Stimulated activated CD8-positive, alpha-beta memory T cell treated with anti-CD3 and anti-CD28 coated beads, Interleukin-7, amount 100 ng/mL, for 48 hours (primary cell): ENCODE measurements at places on chromosomes 7 and 10.

DNA sequence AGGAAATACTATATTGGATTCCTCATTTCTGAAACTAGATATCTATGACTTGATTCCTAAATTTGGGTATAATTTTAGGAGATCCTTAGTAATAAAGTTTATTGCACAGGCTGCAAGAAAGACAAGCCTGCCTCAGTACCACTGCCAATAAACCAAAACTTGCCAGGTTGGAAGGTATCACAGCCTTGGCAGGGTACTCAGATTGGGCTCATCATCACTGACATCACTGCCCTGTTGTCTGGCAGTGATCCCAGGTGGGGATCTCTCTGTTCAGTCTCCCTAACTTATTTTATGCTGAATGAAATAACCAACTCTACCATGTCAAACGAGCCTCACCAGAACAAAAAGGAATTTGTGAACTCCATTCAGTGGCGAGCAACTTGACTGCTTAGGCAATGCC lies 18.8 kb downstream of the FIGNL1 start:
- no peak for DNase-seq

DNA sequence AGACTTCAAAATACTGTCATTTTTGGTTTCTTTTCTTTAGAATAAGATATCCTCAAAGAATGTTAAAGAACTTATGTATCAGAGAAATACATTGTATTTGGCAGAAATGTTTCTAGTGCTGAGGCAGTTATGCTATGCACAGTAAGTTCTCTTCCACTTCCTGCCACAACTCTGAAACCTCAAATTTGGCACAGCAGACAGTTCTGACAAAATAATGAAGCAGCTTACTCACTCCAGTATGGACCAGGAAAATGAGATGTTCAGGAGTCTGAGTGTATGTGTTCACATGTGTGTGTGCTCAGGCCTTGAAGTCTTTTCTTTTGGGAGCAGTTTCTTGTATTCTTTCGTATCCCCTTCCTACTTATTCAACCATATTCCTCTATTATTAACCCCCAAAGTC lies 197.0 kb upstream of the AGK start:
- no peak for DNase-seq

DNA sequence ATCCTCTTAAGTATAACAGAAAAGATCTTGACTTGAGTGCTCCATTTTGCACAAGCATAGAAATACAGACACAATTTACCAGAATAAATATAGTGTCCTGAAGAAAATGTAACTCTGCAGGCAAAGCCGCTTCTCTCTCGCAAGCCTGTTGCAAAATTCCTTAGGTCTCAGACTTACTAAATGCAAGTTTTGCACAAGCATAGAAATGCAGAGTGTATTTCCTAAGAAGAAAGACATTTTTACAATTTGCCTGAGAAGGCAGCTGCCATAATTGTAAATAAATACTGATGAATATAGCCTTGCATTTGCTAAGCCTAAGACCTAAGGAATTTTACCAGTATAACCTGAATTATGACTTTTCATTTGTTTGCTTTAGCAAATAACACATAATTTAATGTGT lies 67.1 kb downstream of the AGMO start:
- no peak for DNase-seq

- no peak for DNase-seq
Observed at GRCh38 chr7:37098762-37099161, 349.9 kb downstream of the ELMO1 start.

- no peak for DNase-seq
Observed at GRCh38 chr10:71973777-71974488, 9.7 kb downstream of the CHST3 start.

DNA sequence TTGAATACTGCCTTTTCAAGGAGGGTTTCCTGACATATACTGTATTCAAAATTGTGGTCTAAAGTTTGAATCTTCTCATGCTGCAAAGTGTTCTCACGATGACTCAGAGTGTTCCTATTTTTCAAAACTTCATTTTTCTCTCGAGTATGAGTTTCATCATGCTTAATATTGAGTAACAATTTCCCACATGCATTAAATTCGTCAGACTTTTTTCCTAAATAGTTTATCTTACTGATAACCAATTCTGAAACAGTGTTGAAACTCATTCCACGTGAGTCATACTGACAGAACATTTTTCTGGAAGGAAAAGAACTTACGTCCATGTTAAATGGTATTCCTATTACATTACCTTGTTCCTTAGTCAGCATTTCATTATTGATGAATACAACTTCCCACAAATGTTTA lies 44.1 kb downstream of the ZNF33B start:
- DNase-seq = no peak

GRCh38 chr10:86411281-86411841 lies 44.8 kb upstream of the GRID1 start:
- no peak for DNase-seq

DNA sequence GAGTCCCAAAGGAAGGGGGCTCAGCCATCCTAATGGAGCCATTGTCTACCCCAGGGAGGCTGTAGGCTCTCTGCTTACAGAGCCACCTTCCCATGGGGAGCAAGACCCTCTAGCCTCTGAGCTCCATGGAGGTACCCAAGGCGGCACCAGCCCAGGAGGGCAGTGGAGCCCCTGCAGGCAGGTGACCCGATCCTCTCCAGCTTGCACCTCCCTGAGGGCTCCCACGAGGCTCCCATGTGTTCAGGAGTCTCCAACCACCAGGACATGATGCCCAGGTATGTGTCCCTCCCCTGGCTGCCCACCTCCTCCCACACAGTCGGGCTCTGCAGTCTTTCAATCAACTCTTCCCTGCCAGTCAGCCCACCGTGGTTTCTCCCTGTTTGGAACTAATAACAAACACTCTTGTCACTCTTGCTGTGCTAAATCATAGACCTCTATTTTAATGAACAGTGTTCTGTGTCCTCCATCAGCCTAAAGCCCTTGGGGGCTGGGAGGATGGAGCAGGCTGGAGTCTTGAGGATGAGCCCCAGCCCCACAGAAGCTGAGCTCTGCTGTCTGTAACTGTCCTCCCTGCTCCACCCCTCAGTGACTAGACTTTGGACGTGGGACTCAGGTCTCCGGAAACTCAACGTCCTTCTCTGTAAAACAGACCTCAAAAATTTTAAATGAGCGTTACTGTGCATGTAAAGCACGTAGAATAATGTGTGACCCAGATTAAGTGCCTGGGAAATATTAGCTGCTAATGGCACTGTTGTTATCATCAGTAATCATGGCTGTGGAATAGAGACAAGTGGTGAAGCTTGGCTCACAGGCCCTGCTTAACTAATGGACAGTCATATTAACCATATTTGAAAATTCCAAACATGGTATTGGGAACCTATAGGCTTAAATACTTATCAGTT lies 298.9 kb downstream of the WDR37 start:
- DNase-seq = no peak

GRCh38 chr10:48776528-48776927 lies 91.9 kb downstream of the WDFY4 start:
- no peak for DNase-seq

DNA sequence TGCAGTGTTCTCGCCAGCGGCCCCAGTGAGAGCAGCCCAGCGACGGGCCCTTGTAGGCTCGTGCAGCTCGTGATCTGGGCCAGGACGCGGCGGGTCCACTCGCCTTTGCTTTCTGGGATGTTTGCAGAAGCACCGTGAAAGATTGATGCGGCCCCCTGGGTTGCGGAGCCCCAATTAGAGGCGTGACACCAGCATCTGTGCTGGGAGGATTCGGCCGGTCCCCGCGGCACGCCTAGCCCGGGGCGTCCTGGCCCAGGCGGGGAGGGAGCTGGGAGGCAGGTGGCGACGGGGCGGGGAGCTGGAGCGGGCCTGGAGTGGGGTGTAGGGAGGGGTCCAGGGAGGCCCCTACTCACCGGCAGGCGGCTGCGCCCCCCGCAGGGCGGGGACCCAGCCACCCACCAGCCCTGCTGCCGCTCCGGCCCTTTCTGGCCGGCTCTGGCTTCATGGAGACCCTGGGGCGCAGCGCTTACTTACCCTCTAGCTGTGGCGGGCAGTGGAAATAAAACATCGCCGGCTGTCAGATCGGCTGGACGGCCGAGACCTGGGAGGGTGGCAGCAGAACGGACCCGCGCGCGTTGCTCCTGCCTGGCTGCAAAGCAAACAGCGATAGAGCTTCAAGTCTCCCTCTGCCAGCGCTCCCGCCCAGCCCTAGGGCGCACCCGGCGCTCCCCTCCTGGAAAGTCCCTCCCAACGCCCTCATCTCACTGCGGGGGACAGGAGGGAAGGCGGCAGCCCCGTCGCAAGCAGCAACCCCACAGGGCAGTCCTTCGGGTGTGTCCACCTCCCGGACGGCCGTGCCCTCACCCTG lies 752 bp downstream of the DRGX start:
- DNase-seq = no peak

DNA sequence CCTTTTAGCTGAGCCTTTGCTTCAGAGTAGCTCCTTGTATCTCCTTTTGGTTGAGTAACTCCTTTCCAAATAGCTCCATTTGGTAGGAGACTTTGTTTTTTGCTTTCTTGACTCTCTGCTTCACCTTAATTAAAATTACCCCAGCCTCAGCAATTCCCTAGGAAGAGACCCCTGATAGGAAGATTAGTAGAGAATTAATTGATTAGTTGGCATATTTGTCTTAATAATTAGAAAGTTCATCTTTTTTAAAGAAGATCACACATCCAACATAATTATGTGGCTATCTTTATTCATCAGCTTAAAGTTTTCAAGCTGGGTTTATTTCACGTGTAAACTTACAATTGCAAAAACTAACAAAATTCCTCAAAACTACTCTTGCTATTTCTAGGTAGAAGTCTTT lies 119.1 kb downstream of the LRRN3 start:
- DNase-seq = no peak

- no peak for DNase-seq
Observed at GRCh38 chr10:119859420-119860258, 13.0 kb downstream of the MCMBP start.

- DNase-seq = no peak
Observed at GRCh38 chr10:86944471-86944870, 12.9 kb downstream of the MMRN2 start.

- no peak for DNase-seq
Observed at GRCh38 chr10:73768881-73769280, 13.0 kb upstream of the CHCHD1 start.

DNA sequence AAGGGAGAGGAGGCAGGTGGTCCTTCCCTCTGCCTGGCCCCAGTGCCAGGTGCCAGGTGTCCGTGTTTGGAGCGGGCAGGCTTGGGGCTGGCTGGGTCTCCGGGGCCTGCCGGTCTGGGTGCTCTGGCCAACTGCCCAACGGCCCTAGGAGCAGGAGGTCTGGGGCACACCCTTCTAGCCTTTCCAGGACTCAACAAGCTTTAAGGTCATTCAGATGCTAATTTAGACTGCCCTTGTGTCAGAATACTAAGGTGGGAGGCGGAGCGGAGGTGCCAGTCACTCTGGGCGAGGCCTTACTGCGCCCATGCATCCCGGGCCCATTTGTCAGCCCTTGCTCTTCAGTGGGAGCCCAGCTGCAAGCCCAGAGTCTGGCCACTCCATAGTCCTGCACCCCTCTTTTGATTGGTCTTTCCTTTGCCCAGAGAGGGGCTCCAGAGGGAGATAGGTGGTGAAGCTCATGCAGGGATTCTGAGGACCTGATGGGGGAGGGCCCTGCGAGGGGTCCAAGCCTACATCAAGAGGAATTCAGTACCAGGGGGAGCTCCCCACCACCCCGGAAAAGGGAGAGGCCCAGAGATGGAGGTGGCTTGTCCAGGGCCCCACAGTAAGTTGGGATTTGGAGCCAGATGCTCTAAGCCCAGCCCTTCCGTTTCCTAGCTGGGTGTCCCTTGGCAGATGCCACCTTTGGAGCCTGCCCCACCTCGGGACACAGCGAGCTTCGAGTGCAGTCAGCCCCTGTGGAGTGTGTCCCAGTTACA lies 1.3 kb downstream of the PGAM2 start:
- no peak for DNase-seq

- no peak for DNase-seq
Observed at GRCh38 chr7:156764016-156764669, 123.6 kb downstream of the RNF32 start.

DNA sequence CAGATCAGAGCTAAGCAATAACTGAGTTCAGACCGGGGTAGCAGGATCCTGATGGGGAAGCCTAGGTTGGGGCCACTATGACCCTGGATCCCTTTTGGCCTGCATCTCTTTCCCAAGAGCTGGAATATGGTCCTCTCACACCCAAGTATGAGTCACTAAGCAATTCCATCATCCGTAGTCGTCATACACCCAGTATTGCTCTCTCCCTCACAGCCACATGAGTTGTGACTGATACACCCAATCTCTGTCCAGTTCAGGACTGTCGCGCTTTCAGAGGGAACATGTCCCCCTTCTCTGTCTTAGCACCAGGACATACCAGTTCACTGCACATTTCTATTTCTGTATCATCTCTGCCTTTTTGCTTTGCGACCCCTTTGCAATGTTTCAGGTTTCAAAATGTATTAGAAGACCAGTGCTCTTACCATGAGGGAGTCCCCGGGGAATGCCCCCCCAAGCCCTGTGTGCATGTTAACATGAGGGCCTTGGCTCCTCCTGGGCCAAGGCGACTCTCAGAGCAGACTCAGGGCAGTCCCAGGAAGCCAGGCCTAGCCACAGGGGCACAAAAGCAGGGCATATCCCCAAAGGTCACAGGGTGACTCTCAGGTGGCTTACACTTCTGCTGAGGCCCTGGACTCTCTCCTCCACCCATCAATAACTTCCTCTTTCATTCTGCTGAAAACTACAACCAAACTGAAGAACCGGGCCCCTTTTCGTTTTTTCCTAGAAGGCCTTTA lies 75.3 kb upstream of the SAMD8 start:
- DNase-seq = no peak

DNA sequence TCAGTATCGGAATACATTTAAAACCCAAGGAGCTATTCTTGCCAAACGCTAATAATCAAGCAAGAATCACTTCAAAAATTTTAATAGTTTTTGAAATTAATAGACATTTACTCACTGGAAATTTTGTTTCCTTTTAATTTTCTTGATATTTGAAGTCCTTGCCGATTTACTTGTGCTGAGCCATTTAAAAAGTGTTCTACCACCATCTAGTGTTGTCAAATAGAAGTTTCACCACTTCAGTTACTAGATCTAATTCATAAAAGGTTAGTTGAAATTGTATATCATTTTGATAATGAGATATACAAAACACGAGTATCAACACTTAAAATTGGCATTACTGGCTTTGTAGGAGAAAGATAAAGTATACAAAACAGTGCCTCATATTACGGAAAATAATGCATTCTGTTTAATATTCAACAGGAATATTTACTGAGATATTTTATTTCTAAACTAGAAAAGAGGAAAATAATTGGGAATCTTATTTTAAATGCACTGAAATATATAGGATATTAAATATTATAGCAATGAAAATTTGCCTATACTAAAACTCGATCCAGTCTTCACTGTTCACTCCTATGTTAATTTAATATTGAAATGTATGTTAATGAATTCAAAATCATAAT lies 664.8 kb upstream of the SEMA3D start:
- DNase-seq = no peak

- DNase-seq = no peak
Observed at GRCh38 chr10:53284615-53285182, 512.1 kb upstream of the MBL2 start.

- no peak for DNase-seq
Observed at GRCh38 chr10:103096130-103096529, 96.9 kb downstream of the NT5C2 start.

GRCh38 chr10:61900829-61901792 lies at the start of gene ARID5B:
Gene ARID5B (plus strand): TSS chr10:61901699. CDS start chr10:61901710, 11 bp downstream.
- DNase-seq = no peak
